ENCODE measurements at places on chromosomes 11 and 22.

DNA sequence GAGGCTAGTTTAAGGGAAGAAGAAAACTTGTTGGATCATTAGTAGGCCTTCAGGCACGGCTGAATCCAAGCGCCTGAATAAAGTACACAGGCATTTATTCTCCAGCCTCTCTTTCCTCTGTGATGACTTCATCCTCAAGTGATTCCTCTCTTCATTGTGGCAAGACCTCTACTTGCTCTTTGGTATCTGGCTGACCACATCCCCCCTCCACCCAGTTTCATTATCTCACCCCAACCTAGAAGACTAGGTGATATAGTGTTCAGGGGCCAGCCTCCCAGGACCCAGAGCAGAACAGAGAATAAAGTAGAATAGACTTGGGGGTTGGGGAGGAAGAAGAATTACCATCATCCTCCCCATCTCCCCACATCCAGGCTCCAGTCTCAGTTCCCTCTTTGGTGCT is 189.3 kb downstream of the MIAT start:
- DNase-seq, result no peak

DNA sequence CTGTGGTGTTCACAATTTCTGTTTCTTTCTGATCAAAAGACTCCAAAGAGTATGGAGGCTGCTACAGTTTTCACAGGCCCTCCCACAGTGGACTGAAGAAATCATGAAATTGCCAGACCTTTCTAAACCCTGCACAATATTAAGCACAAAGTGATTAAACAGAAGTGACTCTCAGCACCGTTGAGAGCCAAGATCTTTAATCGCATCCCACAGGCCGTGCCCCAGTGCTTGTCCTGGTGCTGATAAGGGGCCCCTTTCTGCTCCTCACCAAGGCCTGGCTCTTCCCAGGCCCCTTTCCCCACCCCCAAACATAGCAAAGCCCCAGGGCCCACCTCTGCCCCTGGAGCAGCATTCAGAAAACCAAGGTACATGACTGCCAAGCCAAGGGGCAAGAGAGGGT is 57.4 kb upstream of the BMAL1 start:
- no peak for DNase-seq

DNA sequence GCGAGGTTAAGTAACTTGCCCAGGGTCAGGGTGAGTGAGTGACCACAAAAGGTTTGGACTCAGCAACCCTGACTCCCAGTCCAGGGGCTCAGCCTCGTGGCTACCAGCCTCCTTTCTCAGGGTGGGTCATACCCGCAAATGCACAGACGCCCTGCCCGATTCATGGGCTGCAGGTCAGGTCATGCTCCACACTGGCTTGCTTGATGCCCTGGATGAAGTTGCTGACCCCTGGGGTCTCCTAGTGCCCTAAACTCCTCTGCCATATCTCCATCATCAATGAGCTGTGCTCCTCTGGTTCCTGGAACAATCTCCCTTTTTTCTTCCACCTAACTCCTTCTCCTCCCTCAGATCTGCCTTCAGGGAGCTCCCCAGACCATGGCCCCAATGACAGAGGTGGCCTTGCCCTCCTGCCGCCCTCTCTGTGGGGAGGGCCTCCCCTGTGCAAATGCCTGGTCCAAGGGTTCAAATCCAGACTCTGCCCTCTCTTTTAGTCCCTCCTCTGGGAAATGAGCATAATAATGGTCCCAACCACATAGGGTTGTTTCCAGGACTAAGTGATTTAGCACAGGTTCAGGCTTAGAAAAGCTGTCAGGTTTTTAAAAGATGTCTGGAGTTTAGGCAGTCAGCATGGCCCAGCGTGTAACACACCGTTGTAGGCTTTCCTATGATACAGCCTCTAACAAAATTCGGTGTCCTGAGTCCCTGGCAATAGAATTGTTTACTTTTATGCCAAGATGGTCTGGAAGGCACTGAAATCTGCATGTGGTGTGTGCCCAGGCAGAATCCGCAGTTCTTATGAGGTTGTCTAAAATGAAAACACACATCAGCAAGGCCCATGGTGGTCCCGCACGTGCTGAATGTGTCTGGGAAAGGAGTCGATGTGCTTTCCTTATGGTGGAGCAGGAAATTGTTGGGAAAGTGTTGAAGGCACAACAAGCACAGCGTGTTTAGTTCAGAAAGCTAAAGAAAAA is 63.6 kb downstream of the CD82 start:
- no peak for DNase-seq

DNA sequence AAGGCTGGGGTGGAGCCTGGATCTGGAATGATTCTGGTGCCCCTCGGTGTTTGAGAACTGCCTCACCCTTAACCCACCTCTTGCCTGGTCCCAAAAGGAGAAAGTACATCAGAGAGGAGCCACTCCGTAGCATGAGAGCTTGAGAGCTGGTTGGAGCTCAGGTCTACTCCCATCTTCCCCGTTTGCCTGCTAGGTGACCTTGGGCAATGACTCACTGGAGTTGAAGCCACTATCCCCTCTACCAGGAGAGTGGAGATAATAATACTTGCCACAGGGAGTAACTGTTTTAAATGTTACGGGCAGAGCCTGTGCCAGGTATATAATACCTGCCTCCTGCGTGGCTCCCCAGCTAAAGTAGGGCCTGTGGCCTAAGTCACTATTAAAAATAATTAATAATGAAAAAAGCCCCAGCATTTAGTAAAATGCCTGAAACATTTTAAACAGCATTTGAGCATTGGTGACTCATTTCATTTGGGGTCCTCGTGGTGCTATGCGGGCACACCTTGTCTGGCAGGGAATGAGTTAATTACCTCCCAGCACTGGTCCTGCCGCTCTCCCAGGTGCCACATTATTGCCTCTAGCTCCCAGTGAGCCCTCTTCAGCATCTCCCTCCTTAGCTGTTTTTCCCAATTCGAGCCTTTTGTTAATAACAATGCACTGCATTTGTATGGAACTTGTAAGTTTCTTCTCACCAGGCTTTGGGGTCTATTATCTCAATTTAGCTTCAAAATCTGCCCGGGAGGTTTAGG is 22.5 kb downstream of the CYTH4 start:
- no peak for DNase-seq

DNA sequence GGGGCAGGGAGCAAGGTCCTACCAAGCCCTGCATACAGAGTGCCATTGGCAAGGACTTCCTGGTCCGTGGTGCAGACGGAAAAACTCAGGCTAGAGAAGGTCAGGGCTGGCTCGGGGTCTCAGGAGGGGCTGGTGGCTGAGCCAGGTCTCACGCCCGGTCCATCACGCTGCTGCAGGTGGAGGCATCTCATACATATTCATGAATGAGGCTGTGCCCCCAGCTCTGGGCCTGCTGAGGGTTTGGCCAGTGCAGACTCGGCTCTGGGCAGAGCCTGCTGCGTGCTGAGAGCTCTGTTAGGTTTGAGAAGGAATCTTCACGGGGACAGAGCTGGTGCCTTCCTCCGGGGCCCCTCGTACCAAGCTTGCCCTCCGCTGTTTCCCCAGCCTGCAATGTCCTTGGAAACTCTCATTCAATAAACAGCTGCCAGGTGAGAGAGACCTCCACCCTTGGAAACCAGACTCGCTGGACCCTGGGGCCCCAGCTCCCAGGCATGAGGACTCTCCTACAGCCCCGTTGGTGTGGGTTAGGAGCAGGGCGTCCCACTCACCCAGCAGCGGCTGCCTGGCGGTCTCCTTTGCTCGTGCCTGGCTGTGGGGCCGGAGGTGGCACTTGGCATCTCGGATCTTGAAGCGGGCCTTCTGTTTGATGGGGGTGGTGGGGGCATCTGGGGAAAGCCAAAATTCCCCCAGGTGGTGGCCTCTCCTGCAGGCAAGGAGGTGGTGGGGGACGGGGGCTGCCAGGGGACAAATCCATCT is 33.9 kb upstream of the TTLL12 start:
- no peak for DNase-seq

DNA sequence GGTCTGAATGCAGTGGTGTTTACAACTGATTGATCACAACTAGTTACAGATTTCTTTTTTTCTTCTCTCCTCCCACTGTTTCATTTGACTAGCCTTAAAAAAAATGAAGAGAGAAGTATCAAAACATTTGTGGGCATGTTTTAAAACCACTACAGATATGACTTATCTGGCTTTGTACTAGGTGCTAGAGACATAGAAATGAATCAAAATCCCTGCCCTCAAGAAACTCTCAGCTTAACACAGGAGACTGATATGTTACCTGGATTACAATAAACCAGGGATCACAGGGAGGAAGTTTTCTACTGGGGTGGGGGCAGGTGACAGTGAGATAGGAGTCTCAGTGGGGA is 25.2 kb upstream of the CTR9 start:
- no peak for DNase-seq

DNA sequence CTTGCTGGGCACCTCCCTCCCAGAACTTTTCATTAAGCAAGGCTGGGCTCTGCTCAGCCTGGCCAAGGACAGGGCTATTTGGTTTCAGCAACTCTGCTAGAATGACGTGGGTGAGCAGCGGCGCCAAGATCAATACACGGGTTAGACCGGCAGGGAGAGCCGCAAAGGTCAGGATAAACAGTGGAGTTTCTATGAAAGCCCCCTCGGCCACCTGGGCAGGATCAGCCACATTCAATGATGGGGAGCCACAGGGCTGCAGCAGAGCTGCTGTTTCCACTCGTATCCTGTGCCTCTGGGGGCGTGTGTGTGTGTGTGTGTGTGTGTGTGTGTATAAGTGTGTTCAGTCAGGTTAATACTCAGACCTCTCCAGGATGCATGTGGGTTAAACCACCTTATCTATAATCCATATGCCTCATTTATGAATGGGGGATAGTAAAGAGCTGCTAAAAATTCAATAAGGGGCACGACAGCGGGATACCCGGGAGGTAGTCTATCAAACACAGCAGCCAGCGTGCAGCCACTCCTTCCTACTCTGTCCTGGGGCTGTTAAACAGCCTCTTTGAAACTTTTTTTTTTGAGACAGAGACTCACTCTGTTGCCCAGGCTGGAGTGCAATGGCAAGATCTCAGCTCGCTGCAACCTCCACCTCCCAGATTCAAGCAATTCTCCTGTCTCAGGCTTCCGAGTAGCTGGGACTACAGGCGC is 34.8 kb downstream of the MYH9 start:
- no peak for DNase-seq

DNA sequence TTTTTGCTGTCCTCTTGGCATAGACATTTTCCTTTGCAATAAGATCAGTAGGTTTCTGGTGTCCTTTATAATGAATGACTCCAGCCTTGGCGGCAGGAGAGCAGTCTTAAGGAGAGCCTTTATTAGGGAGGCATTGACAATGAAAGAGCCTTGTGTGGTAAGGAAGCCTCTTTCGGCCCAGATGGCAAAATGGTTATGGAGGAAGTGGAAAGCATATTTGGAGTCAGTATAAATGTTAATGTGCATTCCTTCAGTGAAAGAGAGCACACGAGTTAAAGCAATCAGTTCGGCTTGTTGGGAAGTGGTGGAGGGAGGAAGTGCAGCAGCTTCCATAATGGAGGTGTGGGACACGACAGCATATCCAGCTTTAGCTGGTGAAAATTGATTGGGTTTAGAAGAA is 18.1 kb upstream of the ANO1 start:
- no peak for DNase-seq

DNA sequence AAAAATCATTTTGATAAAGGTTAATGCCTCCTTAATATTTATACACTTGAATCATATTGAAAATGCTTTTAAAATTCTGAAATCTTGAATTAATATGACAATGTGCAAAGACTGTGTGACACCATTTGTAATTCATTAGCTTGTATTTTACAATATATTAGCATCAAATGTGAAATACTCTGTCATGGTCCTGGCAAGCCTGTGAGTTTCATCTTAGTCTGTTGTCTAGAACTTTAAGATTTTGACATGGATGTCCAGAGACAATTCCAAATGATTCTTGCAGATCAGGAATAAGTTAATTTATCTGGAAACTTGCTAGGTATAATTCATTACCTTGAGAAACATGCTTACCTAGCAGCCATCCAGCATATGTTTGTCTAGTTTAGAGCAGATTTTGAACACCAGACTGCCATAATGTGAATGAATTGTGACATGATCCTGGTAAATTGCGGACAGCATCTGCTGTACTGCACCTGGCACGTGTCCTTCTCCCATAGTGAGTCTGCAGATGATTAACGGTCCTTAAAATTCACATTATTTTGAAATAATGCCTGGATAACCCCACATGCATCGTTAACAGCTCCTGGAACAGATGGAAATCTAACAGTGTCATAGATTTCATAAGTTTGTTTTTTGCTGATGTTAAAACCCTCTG is 34.5 kb upstream of the DEUP1 start:
- no peak for DNase-seq

DNA sequence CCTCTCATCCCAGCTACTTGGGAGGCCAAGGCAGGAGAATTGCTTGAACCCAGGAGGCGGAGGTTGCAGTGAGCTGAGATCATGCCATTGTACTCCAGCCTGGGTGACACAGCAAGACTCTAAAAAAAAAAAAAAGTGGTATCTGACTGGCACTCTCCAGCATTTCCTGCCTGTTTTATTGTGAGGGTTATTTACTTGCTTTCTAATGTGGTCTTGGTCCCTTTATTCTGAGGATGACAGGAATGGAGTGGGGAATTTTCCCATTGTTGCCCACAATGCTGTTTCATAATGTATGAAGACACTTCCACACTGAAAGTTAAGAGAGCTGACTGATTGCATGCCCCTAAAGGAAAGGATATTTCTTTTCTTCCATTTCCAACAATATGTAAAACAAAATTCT is 286.5 kb upstream of the MTNR1B start:
- no peak for DNase-seq
